AG08396 (cell line): ENCODE measurements at places on chromosomes 7 and 10.

DNA sequence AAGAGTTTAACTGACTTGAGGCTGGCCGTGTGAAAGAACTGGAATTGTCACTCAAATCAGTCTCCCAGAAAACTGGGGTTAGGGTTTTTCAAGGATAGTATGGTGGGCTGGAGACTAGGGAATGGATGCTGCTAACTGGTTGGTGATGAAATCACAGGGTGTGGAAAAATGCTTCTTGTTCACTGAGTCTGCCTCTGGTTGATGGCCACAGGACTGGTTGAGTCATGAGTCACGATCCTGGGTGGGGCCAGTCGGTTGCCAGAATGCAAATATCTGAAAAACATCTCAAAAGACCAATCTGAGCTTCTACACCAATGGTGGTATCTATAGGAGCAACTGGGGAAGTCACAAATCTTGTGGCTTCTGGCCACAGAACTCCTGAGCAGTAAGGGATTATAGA, 16.3 kb upstream of the BAMBI start:
- DNase-seq: peak; percentile 89

DNA sequence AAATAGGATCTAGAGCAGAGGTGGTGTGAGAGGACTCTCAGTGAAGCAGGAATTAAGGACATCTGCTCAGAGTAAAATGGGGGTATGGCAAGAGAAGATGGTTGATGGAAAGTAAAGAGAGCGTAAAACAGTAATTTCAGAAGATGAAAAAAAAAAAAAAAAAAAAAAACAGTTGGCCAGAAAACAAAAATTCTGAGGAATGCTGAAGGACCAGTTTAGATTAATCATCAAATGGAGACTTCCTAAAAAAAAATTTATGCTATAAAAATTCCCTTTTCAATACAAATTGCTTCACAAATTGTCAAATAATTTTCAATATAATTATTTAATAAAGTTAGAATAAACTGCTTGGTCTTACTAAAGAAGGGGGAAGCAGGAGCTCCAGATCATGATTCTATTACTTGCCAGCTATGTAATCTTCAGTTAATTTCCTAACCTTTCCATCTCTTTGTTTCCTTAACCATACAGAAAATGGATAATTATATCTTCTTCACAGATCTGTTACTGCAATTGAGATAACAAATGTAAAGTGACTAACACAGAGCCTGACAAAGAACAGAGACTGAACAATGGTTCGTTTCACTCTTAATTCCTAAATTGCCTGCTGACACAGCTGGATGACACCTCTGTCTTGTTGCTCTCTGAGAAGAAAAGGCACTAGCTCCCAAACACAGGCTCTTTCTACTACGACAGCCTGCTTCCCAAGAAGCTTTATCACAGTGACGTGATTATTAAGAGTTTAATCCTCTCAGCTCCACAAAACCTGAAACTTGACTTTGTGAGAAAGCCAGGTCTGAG, 64.9 kb upstream of the GPR22 start:
- DNase-seq: no peak

- no peak for DNase-seq
These were observed 139.2 kb downstream of the AMPH start for GRCh38 chr7:38492010-38492409.

- DNase-seq: no peak
These were observed 336.2 kb downstream of the WDR11 start for GRCh38 chr10:121187391-121187790.

DNA sequence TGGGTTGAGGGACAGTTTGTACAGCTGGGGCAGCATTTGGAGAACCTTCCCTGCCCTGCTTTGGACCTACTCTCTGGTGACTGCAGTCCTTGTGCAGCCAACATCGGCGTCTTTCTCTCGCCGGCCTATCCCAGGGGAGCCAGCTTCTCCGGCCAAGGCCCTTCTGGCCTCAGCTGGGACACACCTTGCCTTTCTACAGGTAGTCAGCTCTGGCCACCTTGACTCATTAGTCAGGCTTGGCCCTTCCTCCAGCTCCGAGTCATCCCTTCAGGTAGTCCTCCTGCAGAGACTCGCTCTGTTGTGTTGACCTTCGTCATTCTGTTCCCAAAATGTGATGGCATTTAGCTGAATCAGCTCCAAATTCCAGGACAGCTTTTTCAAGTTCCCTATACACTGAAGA, 145.0 kb upstream of the CHST15 start:
- DNase-seq: no peak

GRCh38 chr10:73889014-73889413, 14.7 kb upstream of the CAMK2G start:
- DNase-seq: no peak

DNA sequence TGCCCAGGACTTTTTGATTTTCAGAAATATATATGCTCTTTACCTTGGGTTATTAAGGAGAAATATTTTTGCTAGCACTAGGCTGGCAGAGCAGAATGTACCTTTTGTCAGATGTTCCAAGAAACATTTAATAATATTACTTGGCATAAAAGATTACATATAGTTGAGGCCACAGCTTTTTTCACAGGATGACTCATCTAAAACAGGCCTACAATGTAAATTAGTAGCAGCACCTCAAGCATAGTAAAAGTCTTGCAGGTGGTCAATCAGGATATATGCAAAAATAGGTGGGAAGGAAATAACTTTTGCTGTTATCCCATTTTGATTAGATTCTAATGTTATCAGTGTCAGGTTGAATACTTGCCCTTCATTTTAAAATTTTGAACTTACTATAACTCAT, 14.9 kb upstream of the ITGB1 start:
- DNase-seq: no peak
